ENCODE measurements at places on chromosomes 13 and 19.

- DNase-seq, result no peak
Observed at GRCh38 chr19:49564616-49565045, 15.7 kb downstream of the NOSIP start.

DNA sequence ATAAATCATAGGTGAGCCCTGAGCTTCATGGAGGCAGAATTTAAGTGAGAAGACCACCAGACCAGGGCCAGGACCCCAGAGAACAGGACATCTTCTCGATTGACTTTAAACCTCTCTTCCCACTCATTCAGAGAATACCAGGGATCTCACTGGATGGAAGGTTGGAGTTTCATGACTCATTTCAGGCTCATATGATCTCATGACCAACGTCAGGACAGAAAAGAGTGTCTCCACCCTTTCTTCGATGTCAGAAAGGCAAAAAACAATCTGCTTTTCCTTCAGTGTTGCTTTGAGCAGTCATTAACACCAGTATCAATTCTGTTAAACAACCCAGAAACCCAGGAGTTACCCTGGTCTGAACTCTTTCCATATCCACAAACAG, 361.0 kb downstream of the KLF12 start:
- DNase-seq, result no peak

GRCh38 chr13:32986552-32986951, 29.7 kb upstream of the KL start:
- no peak for DNase-seq

DNA sequence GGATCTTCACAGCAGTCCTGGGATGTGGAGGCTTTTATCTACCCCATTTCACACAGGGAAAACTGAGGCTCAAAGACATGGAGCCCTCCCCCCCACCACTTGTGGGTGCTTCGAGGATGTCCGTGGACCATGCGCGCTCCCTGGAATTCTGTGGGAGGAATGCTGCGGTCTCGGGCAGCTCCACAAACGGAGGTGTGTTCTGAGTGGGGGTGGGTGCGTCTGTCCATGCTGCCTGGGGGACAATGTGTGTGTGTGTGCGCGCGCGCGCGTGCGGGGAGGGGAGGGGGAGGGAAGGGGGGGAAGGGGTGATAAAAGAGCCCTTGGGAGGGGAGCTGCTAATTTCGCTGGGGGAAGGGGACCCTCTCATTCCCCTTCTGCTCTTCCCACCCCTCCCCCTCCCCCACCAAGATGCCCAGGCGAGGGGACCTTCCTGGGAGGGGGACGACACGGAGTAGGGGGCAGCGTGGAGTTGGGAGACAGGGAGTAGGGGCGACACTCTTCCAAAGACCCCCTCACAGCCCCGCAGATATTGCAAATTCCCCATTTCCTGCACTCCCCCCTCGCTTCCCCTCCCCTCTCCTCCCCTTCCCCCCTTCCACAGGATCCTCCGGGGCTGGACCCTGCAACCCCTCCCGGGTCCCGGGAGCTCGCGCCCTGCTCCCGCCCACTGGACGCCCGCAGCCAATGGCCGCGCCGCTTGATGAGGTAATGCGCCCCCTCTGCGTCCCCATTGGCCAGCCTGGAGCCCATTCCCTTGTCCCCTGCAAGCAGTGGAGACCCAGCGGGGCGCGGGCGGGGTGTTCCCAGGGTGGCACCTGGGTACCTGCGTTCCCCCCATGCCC, 18.9 kb upstream of the ZNRF4 start:
- no peak for DNase-seq

GRCh38 chr19:4052114-4052992, 14.3 kb downstream of the ZBTB7A start:
- DNase-seq, result no peak

DNA sequence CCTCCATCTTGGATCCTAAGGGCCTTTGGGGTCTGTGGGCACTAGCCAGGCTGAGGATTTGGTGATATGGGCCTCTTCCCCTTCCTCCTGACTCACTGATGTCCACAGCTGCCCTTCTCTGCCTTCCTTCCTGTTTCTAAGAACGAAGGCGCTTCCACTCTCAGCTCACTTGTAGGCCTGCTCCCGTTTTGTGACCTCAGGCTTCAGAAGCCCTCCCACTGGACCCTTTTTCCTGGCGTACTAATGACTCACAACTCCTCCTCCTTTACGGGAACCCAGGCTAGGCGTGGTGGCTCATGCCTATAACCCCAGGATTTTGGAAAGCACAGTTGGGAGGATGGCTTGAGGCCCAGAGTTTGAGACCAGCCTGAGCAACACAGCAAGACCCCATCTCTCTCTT, 55.6 kb downstream of the TMED1 start:
- no peak for DNase-seq

GRCh38 chr13:98890186-98890585, 87.7 kb downstream of the DOCK9 start:
- DNase-seq, result peak; percentile 5

DNA sequence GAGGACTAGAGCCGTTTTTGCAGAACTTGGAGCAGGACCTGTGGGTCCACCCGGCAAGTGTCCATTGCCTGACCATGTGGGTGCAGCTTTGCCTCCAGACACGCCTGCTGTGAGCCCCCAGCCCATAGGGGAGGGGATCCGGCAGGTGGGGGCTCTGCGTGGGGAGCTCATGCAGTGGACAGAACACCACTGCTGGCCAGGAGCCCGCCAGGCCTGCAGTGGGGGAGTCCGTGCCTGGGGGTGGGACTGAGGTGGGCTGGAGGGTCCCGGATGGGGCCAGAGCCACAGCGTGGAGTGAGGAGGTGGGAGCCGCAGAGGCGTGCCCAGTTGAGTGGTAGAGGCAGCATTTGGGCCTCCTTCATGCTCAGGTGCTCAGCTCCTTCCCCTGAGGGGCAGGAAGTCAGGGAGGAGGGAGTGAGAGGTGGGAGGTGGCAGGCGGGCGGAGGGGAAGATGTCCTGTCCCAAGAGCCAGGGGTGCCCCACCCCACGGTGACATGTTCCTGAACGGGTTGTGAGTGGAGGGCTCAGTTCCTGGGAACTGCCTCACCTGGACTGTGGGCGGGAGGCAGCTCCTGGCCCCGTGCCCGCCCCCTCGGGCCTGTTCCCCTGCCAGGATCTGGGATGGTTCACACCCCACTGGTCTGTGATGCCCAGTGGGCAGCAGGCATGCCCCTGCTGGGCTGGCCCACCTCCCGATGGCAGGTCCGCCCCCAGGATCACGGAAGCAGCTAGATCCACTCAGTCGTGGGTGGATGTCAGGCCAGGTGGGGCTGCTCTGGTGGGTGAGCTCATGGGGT, 8.8 kb downstream of the ADAT3 start:
- DNase-seq, result no peak

DNA sequence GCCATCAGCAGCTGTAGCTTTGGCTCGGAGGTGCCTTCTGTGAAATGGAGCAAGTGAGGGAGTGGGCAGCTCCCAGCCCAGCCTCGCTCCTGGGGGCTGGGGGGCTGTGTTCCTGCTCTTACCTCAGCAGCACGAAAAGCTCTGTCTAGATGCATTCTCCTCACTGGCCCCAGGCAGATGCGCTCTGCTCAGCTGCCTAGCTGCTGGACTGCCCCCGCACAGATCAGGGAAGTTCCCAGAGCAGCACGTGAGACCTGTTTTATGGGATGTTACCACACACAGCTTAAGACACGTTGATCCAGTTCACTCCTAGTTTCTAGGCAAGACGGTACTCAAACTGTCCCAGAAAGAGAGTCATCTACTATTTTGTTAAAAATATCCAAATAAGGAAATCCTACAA, 13.6 kb downstream of the LCP1 start:
- no peak for DNase-seq

GRCh38 chr13:73998631-73999030, 135.6 kb downstream of the KLF12 start:
- no peak for DNase-seq

DNA sequence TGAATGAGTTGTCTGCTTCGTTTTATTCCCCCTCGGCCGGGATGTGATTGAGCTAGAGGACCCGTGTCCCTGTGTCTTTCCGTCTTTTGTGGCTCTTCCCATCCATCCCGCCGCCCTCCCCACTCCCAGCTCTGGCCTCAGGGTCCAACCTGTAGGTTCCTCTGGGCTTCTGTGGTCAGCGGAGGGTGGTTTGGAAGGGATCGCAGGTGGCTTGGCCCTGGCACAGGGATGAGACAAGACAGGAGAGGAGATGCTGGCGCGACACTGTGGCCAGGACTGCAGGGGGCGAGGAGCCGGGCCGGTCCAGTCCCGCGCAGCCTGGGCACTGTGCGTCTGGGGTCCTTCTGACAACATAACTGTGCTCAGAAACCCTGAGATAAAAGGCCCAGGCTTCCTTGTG, 2.0 kb downstream of the EVI5L start:
- no peak for DNase-seq

GRCh38 chr13:95099541-95099940, 201.7 kb downstream of the ABCC4 start:
- no peak for DNase-seq

- DNase-seq, result no peak
Observed at GRCh38 chr19:40542202-40542859, 34.3 kb upstream of the SHKBP1 start.

- DNase-seq, result no peak
Observed at GRCh38 chr13:112325920-112326645, 50.1 kb upstream of the SPACA7 start.

- peak; percentile 3 for DNase-seq
Observed at GRCh38 chr19:37654629-37655300, 500 bp downstream of the ZFP30 start.

GRCh38 chr13:99227331-99227900, 26.8 kb downstream of the UBAC2 start:
- no peak for DNase-seq

DNA sequence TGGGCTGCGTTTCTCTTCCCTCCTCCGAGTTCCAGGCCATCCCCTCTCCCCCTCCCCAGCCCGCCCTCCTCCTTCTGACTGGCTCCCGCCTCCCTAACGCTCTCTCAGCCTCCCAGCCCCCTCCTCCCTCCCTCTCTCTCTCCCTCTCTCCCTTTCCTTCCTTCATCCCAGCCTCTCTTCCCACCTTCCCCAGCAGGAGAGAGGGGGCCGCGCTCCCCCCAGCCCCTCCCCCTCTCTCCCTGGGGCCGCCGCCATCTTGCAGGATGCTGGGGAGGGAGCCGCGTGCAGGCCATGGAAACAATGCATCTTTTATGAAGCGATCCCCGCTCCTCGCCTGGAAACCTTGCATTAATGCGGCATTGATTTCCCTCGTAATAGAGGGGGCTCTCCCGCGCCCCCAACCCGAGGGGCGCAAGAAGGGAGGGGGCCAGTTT, 42.6 kb upstream of the ADGRL1 start:
- DNase-seq, result peak; percentile 41

GRCh38 chr13:73411067-73411809, 352.4 kb downstream of the KLF5 start:
- DNase-seq, result no peak

- DNase-seq, result no peak
Observed at GRCh38 chr19:23991170-23991569, 76.5 kb downstream of the ZNF726 start.

GRCh38 chr19:9523885-9524474, 14.5 kb downstream of the ZNF426 start:
- no peak for DNase-seq

DNA sequence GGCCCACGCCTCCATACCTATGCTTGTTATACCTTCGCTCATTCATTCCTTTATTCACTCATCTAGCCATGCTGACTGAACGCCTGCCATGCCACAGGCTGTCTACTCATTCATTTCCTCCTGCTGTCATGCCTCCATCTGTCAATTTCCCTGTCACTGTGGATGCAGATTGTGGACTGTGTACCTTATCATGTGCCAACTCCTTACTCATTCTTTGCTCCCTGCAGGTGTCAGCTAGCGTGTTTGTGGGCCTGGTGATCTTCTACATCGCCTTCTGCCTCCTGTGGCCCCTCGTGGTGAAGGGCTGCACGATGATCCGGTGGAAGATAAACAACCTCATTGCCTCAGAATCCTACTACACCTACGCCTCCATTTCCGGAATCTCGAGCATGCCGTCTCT, 4.1 kb upstream of the PSMD8 start:
- no peak for DNase-seq

DNA sequence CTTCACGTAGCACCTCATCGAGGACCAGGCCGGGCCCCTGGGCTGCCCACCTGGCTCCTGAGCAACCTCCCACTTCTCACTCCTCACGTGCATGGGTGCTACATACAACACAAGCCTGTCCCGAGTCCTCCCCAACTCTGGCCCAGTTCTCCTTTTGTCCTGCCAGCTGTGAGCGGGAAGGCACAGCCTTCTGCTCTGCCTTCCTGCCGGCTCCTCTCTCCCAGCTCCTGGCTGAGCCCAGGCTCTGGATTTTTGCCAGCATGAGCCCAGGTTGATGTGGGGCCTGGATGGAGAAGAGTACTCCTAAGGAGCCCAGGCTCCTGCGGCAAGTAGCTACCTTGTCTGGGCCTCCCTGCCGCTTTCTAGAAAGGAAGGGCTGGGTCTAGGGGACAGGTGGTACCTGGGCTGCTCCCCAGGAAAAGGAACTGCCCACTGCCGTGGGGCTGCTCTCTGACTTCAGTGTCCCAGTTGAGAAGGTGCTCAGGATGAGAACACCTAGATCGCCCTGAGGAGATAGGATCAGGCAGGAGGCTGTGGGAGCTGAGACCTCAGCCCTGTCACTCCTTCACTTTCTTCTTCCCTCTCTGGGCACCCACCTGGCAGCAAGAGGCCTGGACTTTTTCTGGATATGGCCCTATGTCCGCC, 23.6 kb downstream of the LYL1 start:
- DNase-seq, result no peak

- DNase-seq, result no peak
Observed at GRCh38 chr13:36395280-36395679, 37.0 kb upstream of the CCNA1 start.

DNA sequence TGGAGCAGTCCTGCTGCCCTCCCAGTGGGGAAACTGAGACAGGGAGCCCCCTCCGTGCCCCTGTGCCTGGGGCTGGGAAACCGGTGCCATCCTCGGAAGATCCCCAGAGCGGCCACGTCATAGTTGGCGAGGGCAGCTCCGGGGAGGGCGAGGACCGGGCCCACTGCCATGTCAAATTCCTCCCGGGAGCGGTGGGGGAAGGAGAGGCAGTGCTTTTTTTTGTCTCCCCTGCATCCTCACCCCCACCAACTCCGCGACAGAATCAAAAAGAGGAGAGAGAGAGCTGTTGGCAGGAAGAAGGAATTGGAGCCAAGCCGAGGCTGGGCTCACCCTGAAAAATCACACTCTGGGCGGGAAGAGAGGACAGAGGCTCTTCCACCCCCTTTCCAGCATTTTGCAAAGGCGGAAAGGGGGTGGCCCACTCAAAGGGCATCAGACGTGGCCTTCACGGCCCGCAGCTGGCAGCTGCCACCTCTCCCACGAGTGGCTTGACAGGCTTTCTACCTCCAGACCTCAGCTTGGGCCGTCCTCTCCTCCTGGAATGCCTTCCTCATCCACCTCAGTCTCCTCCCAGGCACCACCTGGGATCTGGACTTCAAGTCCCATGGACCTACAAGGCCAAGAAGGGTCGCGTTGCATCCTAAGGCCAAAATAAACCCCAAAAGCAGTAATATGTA, 19.6 kb upstream of the NFIC start:
- DNase-seq, result no peak

DNA sequence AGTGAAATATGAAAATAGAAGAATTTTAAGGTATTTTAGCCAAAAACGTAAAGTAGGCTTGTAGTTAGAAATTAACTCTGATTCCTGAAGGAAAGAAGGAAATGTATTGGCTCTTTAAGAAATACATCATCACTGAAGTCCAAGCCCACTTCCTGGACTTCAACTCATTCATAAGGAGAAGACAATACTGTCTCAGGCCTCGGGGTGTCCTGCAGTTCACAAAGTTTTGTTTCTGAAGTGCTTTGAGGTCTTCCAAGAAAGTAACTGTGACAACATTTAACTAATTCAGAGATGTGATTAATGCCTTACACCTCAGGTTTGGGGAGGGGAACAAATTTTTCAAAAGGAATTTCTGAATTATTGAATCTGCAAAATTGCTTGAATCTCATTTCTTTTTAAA, 65.8 kb upstream of the STARD13 start:
- DNase-seq, result no peak
